ENCODE measurements at places on chromosomes 1 and 21.
A peak's percentile ranks its signal among the peaks of the same experiment; 100 is the strongest.

GRCh38 chr1:222787729-222788128, 27.1 kb upstream of the DISP1 start:
- no peak for DNase-seq

DNA sequence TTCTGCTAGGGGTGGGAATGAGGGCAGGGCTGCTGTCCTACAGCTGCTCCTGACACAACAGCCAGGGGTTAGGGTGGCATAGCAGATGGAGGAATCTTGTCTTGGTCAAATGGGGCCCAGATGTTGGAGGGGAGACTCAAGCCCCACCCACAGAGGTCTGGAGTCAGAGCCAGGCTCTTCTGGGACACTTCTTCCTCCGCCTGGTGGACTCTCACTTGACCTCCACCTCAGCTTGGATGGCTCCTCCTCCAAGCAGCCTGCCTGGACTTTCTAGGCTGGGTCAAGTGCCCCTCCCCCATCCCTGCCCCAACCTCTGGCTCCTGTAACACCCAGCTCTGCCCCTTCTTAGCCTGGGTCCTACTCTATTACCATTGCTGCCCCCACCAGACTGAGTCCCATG, 35.5 kb downstream of the EPHA2 start:
- no peak for DNase-seq

GRCh38 chr21:42421018-42421793, 17.5 kb downstream of the UBASH3A start:
- no peak for DNase-seq

DNA sequence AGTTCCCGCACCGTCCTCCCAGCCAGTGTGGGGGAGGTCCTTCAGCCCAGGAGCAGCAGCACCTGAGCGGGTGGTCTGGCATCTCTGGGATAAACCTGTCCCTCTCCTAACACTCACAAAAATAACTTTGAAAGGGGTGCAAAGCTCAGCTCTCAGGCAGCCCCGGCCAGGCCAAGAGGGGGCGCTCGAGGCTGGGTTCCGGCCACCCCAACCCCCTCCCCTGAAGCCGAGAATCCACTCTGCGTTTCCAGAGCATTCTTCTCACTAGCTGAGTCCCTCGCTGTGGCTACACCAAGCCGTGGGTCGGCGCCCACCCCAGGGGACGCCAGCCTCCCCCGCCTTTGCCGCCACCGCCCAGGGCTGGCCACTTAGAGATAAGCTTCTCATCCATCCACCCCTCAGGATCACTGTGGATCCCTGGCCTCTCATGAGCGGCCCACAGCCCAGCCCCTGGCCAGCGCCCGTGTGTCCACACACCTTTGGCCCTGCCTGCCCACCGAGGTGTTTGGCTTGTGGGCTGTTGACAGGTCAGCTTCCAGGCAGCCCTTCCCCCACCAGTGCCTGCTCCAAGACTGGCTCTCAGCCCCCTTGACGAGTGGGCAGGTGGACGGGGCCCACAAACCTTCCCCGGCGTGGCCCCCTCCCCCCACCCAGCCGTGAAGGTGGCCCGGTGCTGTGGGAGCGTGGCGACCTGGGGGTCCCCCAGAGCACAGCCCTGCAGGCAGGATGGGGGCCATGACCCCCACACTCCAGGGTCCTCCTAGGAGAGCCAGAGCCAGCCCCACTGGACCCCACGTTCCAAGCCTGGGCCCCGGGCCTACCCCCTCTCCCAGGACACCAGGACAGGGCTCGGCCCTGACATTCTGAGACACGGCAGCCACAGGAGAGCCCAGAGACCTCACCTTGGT, 1.9 kb downstream of the FTCD start:
- DNase-seq, result peak; percentile 48

- DNase-seq, result no peak
Observed at GRCh38 chr1:1345384-1345783, 3.8 kb downstream of the DVL1 start.

- no peak for DNase-seq
Observed at GRCh38 chr1:213538251-213538650, 449.5 kb upstream of the PROX1 start.

- DNase-seq, result no peak
Observed at GRCh38 chr1:206514813-206515387, 7.6 kb downstream of the RASSF5 start.

GRCh38 chr1:56817716-56818463, 1.3 kb downstream of the FYB2 start:
- no peak for DNase-seq

DNA sequence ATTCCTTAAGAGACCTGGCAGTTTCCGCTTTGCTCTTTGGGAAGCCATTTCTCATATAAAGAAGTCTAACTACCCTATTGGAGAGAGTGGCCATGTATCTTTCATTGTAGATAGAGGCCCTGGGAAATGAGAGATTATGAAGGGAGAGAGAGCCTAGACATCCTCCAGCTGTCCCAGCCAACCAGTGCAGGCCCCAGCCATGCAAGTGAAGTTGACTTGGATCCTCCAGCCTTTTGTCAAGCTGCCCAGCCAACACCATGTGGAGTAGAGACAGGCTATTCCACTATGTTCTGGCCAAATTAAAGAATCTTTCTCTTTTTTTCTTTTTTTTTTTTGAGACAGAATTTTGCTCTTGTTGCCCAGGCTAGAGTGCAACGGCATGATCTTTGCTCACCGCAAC, 7.1 kb upstream of the ANP32E start:
- DNase-seq, result no peak

DNA sequence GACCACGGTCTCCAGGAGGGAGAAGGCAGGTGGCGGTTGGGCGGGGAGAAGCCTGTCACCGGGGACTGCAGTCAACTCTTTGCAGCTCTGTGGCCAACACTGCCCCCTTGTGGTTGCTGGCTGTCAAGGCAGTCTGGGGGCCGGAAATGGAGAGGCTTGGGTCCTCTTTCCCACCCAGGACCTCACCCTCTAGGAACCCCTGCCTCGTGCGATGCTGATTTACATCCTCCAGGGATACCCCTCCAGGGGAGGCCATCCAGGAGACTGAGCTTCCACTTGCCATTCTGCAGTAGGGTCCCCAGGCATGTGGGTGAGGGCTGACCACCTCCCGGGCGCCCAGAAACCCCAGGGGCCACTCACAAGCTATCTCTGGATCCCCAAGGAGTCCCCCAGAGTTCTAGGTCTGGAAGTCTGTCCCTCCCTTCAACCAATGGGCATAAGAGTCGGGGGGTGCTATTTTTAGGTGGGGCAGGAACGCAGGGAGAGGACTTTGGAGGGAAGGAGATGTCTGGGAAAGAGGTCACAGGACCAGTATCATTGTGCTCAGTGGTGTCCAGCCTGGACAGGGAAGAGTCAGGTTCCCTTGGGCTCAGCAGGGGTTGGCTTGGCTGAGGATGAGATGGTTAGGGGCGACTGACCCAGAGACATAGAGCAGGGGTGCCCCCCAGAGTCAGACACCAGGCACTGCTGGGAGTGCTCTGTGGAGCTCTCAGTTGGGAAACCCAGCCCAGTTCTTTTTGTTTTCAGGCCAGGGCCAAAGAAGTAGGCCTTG, 7.1 kb upstream of the GPR61 start:
- peak; percentile 69 for DNase-seq

GRCh38 chr1:80776266-80776665, 1024.5 kb upstream of the ADGRL2 start:
- DNase-seq, result no peak

- DNase-seq, result peak; percentile 39
Observed at GRCh38 chr1:245797592-245798348, 643.0 kb downstream of the KIF26B start.

DNA sequence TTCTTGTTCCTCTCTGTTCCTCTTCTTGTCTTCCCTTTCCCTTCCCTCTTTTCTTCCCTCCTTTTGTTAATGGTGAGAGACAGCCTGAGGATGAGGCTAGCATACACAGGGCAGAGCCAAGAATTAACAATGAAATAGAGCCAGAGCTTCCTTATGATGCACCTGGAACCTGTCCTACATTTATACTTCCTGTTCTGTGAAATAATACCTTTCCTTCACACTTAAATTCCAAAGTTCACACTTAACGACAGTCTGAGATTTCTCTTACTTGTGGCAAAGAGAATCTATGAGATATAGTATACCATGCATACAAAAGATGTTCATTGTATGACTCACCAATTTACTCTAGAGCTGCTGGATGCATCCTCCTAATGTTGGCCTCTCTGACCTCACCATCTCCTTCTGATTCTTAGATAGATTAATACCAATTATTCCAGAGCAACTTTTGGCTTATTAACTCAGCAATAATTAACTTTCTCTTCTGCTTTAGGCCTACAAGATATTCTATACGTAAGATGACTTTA, 30.8 kb upstream of the TSNAX start:
- DNase-seq, result no peak

DNA sequence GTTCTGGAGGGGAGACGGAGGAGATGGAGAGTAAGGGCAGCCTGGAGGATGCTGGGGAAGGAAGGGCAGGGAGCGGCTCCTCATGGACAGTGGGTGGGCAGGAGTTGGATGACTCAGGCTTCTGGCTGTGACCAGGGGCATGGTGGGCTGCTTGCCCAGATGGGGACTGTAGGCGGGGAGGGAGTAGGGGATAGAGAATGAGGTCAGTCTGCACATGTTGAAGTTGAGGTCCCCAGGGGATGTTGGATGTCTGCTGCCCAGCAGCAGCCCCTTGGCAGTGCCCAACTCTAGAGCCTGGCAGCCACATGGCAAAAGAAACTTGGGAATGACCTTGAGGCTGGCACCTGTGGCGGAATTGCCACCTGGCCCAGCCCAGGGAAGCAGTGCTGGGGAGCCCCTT, 6.4 kb downstream of the SELENON start:
- no peak for DNase-seq

- peak; percentile 62 for DNase-seq
Observed at GRCh38 chr1:19698181-19698580, 33.5 kb downstream of the HTR6 start.

- DNase-seq, result no peak
Observed at GRCh38 chr1:59732214-59732955, 82.4 kb upstream of the HOOK1 start.

DNA sequence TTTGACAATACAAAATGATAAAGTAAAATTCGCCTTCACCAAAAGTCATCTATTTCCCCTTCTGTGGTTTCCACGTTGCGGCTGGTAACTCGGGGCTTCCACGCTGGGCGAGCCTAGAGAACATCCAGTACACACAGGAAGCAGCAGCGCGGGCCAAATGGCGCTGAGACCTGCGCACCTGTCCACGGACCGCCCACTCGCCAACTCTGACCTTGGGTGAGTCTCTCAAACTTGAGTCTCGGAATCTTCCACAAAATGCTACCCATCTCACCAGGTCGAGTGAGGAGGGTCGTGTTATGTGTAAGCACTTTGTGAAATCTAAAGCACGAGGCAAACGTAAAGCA, 820 bp upstream of the TTF2 start:
- peak; percentile 78 for DNase-seq

DNA sequence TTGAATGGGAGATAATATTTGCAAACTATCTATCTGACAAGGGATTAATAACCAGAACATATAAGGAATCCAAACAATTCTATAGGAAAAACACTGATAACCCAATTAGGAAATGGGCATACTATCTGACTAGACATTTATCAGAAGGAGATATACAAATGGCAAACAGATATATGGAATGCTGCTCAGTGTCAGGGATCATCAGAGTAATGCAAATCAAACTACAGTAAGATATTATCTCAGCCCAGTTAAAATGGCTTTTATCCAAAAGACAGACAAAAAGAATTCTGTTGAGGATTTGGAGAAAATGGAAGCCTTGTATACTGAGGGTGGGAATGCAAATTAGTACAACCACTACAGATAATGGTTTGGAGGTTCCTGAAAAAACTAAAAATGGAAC, 758.0 kb upstream of the B3GALT2 start:
- DNase-seq, result no peak

GRCh38 chr1:107593501-107594209, 371.3 kb downstream of the VAV3 start:
- DNase-seq, result peak; percentile 34

- no peak for DNase-seq
Observed at GRCh38 chr1:167650269-167651160, 20.5 kb downstream of the RCSD1 start.

DNA sequence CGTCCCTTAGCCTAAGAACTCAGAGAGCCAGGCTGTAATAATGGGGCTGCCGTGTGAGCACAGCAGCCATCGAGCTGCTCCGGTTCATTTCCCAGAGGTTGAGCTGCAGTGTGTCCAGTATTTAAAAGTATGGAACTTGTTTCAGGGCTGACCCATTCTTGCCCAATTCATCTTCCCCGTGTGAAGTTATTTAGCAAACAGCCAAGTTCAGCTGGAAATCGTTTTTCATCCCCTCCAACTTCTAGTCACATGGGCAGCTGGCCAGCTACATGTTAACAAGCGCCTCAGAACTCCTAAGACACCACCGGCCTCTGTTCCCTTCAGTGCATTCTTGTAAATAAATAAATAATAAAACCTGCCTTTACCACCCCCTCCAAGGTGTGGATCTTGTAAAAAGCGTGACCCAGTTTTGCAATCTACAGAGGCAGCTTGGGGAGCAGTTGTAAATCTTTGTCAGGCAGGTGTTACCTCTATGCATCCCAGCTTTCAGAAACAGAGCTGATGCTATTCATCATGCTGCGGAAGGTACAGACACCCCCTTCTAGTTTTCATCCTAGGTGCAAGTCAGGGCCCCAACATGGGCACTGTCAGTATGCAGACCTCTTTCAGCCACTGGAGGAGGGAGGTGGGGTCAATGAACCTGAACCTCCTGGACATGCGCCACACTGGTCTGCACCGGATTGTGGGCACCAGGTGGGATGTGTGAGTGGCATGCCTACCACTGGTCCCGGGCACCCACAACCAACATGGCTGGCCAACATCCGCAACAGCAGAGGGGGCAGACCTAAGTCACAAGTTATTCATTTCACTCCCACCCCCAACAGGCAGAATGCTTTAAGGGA, 18.7 kb upstream of the KNCN start:
- DNase-seq, result no peak

DNA sequence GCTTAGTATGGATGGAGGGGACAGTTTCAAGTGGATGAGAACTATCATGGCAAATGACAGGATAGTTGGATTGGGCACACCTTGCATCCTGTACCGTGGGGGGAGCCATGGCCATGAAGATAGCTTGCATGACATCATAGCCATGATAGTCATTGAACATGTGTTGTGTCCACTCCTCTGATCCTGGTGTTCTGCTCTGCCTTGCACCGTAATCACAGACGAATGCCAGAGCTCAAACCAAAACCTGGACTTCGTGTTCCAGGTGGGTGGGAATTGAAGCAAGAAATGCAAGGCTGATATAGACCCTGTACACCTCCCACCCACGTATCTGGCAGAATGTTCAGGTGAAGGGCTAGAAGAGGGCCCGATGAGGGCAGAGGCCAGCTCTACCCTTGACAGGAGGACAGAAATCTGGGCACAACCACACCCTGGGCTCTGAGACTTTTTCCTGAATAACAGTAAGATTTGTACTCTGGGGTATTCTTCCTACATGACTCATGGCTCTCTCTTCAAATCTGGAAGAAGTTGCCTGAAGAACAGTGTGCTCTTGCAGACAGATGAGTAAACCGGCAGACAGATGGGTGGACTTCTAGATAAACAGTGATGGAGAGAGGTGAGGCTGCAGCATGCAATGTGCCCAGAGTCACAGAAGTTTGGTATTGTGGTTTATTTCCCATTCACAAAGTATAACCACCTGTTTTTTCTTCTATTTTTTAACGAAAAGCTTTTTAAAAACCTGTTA, 45.0 kb downstream of the KCNJ6 start:
- no peak for DNase-seq

GRCh38 chr1:181087400-181087901, 1.0 kb upstream of the IER5 start:
- peak; percentile 67 for DNase-seq

- DNase-seq, result no peak
Observed at GRCh38 chr1:15248216-15248615, 1.2 kb downstream of the FHAD1 start.

GRCh38 chr1:176843352-176844297, 320.9 kb downstream of the ASTN1 start:
- peak; percentile 26 for DNase-seq
